Panc1 (cell line): ENCODE measurements at places on chromosomes 4 and X. TPM values are rescaled to one million over a fixed set of nuclear protein-coding genes. Genes with fewer than 3 reads are reported as not detected.
A peak's percentile ranks its signal among the peaks of the same experiment; 100 is the strongest.

DNA sequence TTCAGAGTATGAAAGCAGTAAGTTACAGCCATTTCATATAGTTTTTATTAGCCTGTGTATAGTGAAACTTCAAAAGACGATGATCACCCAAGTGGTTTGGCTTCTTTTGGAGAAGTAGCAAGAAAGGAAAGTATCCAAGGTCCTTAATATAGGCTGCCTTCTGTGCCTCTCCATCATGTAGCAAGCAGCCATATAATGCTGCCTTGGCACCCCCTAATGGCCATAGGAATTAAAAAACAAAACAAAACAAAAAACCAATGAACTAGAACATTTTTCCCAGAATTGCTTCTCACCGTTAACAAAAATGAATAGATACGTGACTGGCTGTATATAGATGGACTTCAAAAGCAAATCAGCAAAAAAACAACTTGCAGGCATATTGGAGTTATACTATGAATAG is 18.9 kb downstream of the LAMP2 start:
- H3K4me3 ChIP-seq: no peak overlapping the region
- DNase-seq: no peak
- H3K36me3 ChIP-seq: peaks cover 16% of the 10 kb centered on the region; the same call in 1 of the 2 replicates
- H3K4me1 ChIP-seq: no peaks in the 10 kb centered on the region
- no peak overlapping the region for H3K27ac ChIP-seq

KLB gene
- total RNA-seq: not detected

BMX gene
- not detected for total RNA-seq

- no peaks in the 10 kb centered on the region for H3K27me3 ChIP-seq
- H3K4me1 ChIP-seq: no peaks in the 10 kb centered on the region
- H3K36me3 ChIP-seq: no peaks in the 10 kb centered on the region
- no peak overlapping the region for H3K4me3 ChIP-seq
These were observed 243.9 kb upstream of the FAT4 start for GRCh38 chr4:125070861-125071260.

HPSE gene
- total RNA-seq: 2.6 TPM

RGN gene
- 3.4 TPM for total RNA-seq

- no peak overlapping the region for H3K4me3 ChIP-seq
- no peaks in the 10 kb centered on the region for H3K27me3 ChIP-seq
- H3K27ac ChIP-seq: no peak overlapping the region
- no peaks in the 10 kb centered on the region; the same call in 1 of the 2 replicates for H3K36me3 ChIP-seq
These were observed 12.8 kb upstream of the FAM47E start for GRCh38 chr4:76238701-76239100.

GRCh38 chr4:5957076-5957475 is 61.2 kb downstream of the C4orf50 start:
- H3K27me3 ChIP-seq: no peaks in the 10 kb centered on the region; the same call in 1 of the 2 replicates
- no peaks in the 10 kb centered on the region for H3K36me3 ChIP-seq
- no peak for DNase-seq
- H3K27ac ChIP-seq: no peak overlapping the region

- no peaks in the 10 kb centered on the region for H3K36me3 ChIP-seq
- peaks cover 12% of the 10 kb centered on the region for H3K27me3 ChIP-seq
- H3K27ac ChIP-seq: no peak overlapping the region
- H3K4me1 ChIP-seq: no peaks in the 10 kb centered on the region
- DNase-seq: no peak
These were observed 6.0 kb downstream of the PLP1 start for GRCh38 chrX:103782640-103783039.

GRCh38 chr4:184423003-184423686 is 51.2 kb downstream of the IRF2 start:
- no peaks in the 10 kb centered on the region for H3K27me3 ChIP-seq
- DNase-seq: no peak
- no peak overlapping the region for H3K4me3 ChIP-seq
- H3K27ac ChIP-seq: no peak overlapping the region
- H3K4me1 ChIP-seq: peaks cover 2% of the 10 kb centered on the region

DNA sequence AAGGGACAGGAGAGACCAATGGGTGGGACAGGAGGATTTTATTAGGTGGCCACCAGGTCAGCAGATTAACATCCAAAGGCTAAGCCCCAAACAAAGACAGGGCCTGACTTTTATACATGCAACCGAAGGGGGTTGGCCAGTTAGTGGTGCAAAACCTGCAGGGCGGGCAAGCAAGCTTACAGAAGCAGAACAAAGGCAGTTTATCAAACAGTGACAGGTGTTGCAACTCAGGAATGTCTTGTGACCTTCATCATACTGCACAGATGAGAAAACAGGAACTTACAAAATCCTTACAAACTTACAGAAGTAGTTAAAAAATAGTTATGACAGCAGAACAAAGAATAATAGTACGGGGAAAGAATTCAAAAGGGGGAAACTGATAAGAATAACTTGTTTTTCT is 708.1 kb downstream of the GLUD2 start:
- H3K27ac ChIP-seq: no peak overlapping the region
- no peaks in the 10 kb centered on the region for H3K4me1 ChIP-seq
- H3K4me3 ChIP-seq: no peak overlapping the region
- H3K27me3 ChIP-seq: no peaks in the 10 kb centered on the region
- no peaks in the 10 kb centered on the region for H3K36me3 ChIP-seq

DNA sequence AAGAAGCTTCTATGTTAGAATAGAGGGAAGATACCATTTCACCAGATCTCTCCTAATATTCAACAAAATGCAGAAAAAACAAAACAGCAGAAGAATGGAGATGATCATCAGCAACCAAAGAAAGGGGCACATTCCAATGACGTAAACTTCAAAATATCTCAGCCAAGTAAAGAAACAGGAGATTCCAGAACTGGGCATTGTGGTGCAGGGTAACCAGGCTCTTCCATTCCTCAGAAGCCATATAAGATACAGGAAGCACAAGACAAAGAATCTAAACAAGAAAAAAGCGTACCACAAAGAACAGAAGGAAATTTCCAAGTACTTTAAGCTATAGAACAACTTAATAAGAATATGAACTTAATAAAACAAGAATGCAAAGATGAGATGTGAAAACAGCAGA is 6.9 kb upstream of the ARMCX4 start:
- H3K27ac ChIP-seq: no peak overlapping the region
- no peaks in the 10 kb centered on the region for H3K27me3 ChIP-seq
- DNase-seq: no peak

GRCh38 chr4:157075811-157076577 is at the start of gene GLRB:
GLRB (plus strand) TSS chr4:157076150; CDS start chr4:157078025, 1,875 bp downstream.
- H3K27ac ChIP-seq: no peak within 1 kb of the TSS
- no peaks in the 10 kb centered on the region; the same call in none of the 2 replicates for H3K27me3 ChIP-seq
- H3K4me3 ChIP-seq: peak within 1 kb of the TSS; percentile 63

GRCh38 chr4:97770222-97770621 is 373.1 kb downstream of the STPG2 start:
- no peak overlapping the region for H3K4me3 ChIP-seq
- H3K36me3 ChIP-seq: no peaks in the 10 kb centered on the region
- DNase-seq: no peak
- H3K4me1 ChIP-seq: no peaks in the 10 kb centered on the region
- no peak overlapping the region for H3K27ac ChIP-seq
- no peaks in the 10 kb centered on the region for H3K27me3 ChIP-seq

GRCh38 chr4:176500894-176501293 is 181.1 kb downstream of the SPCS3 start:
- no peaks in the 10 kb centered on the region for H3K36me3 ChIP-seq
- no peak overlapping the region for H3K4me3 ChIP-seq
- H3K4me1 ChIP-seq: no peaks in the 10 kb centered on the region

DNA sequence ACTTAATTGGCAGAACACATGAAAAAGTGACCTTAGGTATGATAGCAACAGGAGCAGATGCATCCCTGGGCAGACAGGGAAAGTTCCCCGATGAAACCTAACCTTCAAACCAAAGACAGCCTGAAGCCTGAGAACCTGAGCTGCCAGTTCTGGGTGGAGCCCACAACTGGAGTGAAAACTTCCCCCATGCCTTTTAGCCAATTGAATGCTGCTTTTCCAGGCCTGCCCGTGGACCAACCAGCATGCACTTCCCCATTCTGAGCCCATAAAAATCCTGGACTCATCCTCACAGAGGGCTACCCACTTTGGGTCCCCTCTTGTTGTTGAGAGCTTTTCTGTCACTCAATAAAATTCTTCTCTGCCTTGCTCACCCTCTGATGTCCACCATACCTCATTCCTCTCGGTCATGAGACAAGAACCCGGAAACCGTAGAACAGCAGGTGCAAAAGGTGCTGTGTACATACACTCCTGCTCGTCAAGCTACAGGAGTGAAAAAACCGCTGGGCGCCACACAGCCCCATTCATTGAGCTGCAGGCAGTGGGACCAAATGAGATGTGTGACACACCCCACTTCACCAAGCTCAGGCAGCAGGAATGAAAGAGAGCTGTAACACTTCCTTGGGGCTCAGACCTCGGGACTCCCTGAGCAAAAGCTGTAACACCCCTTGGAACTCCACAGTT is 13.9 kb upstream of the SLC7A11 start:
- no peaks in the 10 kb centered on the region for H3K27me3 ChIP-seq
- no peaks in the 10 kb centered on the region for H3K36me3 ChIP-seq
- no peak overlapping the region for H3K27ac ChIP-seq
- no peaks in the 10 kb centered on the region for H3K4me1 ChIP-seq

GAB3 gene
- 8.2 TPM for total RNA-seq

GRCh38 chr4:3041192-3042142 is 32.9 kb downstream of the HTT-AS start:
- no peaks in the 10 kb centered on the region for H3K27me3 ChIP-seq
- H3K4me3 ChIP-seq: no peak overlapping the region
- no peaks in the 10 kb centered on the region for H3K36me3 ChIP-seq
- H3K27ac ChIP-seq: no peak overlapping the region

PRPS1 gene
- total RNA-seq: 152 TPM

STPG2 gene
- total RNA-seq: not detected

GRCh38 chr4:5989236-5990225 is 28.7 kb downstream of the C4orf50 start:
- H3K36me3 ChIP-seq: no peaks in the 10 kb centered on the region
- H3K27ac ChIP-seq: no peak overlapping the region
- H3K4me3 ChIP-seq: no peak overlapping the region
- DNase-seq: no peak
- H3K4me1 ChIP-seq: no peaks in the 10 kb centered on the region
- H3K27me3 ChIP-seq: no peaks in the 10 kb centered on the region

DNA sequence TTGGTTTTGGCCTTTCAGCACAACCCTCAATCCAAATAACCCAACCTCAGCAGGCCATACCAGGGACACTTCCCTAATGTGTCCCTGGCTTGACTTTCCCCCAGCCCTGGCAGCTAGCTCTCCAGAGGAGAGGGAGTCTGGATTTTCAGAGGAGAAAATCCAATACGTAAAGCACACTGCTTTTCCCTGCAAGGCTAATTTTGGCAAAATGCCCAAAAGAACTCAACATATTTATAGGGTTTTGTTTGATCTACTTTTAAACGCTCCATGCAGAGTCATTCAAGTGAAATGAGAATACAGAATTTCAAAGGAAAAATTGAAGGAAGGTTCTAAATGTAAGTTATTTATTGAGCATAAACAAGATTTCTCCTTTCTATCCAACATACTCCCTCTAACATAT is 167.2 kb downstream of the SH3KBP1 start:
- no peaks in the 10 kb centered on the region for H3K4me1 ChIP-seq
- H3K36me3 ChIP-seq: no peaks in the 10 kb centered on the region
- DNase-seq: no peak
- H3K27me3 ChIP-seq: no peaks in the 10 kb centered on the region
- no peak overlapping the region for H3K4me3 ChIP-seq
- no peak overlapping the region for H3K27ac ChIP-seq

SOWAHD gene
- total RNA-seq: 1.1 TPM

DNA sequence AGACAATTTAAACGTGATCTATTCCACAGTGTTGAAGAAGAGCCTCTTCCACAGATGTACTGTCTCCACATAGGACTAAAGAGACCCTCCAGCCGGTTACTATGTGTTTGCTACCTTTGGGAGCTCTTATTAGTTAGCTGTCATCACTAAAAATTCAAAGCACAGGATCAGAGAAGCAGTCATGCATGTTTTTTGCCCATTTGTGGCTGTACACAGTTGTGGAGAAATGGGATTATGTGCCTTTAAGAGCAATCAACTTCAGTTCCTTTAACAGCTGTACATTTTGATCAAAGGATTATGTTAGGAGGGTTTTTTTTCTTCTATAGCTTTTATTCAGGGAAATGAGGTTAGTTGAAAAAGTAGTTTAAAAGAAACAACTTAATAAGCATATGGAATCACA is 149.0 kb upstream of the SPOCK3 start:
- no peak for DNase-seq
- no peak overlapping the region for H3K4me3 ChIP-seq
- no peaks in the 10 kb centered on the region for H3K36me3 ChIP-seq
- no peak overlapping the region for H3K27ac ChIP-seq
- H3K4me1 ChIP-seq: no peaks in the 10 kb centered on the region

DNA sequence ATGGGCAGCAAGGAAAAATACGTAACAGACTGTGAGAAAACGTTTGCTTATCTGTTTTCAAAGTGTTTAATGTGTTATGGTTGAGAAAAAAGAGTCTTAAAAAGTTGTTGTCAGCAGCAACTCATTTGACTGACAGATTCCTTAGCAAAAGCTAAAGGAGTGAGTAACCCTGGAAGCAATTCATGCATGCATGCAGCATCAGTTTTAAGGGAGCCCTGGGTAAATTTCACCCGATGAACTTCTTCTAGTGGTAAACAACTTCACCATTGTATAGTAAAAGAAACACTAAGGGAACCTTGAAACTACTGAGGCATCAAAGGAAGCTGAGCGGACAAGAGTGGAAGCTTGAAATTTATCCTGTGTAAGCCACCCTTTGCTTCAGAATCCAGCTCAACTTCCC is 583.2 kb upstream of the INTU start:
- no peaks in the 10 kb centered on the region for H3K36me3 ChIP-seq
- H3K4me1 ChIP-seq: no peaks in the 10 kb centered on the region
- H3K27ac ChIP-seq: no peak overlapping the region
- DNase-seq: no peak

WAS gene
- 0.82 TPM for total RNA-seq
